ENCODE measurements at places on chromosomes 11 and 22. TPM values are rescaled to one million over a fixed set of nuclear protein-coding genes. Genes with fewer than 3 reads are reported as not detected.

DNA sequence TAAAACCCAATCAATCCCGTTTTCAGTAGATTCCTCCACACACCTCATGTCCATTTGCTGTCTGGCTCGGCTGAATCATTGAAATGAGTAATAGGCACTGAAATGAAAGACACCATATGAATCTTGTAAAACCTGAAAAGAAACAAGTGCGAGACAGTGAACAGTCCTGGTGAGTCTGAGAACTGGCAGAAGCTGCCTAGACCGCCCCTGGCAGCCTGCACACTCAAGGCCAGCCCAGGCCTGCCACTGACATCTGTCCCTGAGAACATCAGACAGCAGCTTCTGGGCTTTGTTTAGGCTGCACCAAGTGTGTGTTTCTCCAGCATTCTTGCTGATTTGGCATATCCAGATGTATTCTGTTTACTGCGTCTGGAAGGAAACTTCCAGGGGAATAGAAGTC lies 44.8 kb downstream of the ENDOD1 start:
- H3K4me1 ChIP-seq, result peaks cover 12% of the 10 kb centered on the region
- H3K27me3 ChIP-seq, result no peaks in the 10 kb centered on the region
- H3K4me3 ChIP-seq, result no peak overlapping the region
- no peaks in the 10 kb centered on the region for H3K36me3 ChIP-seq
- DNase-seq, result no peak

The CASP12 gene
- 1.6 TPM for total RNA-seq

The TIMP3 gene
- 280 TPM for total RNA-seq

DNA sequence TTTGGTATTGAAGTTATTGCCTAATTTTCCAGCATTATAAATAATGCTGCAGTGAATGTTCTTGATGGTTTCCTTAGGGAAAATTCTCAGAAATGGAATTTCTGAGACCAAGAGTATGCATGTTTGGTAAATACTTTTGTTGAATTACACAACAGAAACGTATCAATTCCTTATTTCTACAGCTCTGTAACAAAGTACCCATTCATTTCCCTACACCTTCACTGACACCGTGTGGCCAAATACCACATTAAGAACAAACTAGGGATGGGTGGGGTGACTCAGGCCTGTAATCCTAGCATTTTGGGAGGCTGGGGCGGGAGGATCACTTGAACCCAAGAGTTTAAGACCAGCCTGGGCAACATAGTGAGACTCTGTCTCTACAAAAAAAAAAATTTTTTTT lies 21.8 kb downstream of the MCAM start:
- no peak for DNase-seq
- H3K27ac ChIP-seq, result no peak overlapping the region
- peaks cover 7% of the 10 kb centered on the region for H3K4me1 ChIP-seq
- no peak overlapping the region for H3K4me3 ChIP-seq
- peaks cover 6% of the 10 kb centered on the region for H3K36me3 ChIP-seq

DNA sequence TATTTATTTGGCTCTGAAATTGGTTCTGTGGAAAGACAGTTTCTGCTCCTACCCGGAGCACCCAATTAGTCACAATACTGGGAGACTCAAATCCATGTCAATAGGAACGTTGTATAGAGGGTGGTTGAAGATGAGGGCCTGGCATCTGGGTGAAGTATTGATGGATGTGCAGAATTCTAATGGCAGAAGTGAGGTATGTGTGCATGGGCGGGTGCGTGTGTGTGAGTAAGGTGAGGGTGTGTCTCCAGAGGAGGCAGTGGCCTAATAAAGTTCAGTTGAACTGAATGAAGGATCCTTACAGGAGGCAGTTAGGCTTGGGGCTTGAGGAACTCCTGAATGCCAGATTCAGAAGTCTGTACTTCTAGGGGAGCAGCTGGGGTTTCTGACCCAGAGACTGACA lies 71.8 kb upstream of the B3GAT1 start:
- H3K4me3 ChIP-seq, result no peak overlapping the region
- no peaks in the 10 kb centered on the region for H3K36me3 ChIP-seq
- no peaks in the 10 kb centered on the region for H3K27me3 ChIP-seq
- H3K27ac ChIP-seq, result no peak overlapping the region
- DNase-seq, result no peak

The TAGLN gene
- total RNA-seq, result 124 TPM

DNA sequence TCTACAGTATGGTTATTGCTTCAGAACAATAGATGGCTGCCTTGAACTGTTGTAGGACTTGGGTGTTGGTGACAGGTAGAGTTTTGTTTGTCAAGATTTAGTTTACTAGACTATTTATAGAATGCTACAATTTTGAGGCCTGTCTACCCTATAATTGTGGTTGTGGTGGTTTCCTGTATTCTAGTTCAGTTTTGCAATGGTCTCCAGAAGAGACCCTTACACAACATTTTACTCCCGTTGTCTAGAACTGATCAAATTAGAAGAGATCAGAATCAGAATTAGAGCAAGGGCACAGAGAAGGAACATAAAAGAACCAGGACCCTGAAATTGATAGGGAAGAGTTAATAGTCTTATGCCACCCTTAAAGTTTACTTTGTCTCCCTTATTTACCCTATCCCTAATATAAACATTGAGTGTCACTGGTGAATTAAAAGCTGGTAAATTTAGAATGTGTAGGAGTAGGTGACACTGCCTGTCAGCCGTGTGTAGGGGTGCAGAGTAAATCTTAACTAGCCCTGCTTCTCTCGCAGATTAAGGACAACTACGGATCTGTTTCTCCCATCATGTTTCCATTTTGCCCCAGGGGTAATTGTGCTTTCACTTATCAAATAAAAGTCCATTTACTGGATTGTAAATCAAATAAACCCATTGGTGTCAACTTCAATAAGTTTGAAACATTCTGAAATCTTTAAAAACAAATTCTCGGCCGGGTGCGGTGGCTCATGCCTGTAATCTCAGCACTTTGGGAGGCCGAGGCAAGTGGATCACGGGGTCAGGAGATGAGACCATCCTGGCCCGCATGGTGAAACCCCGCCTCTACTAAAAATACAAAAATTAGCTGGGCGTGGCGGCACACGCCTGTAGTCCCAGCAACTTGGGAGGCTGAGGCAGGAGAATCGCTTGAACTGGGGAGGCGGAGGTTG lies 10.9 kb upstream of the PHLDB1 start:
- H3K27me3 ChIP-seq, result no peaks in the 10 kb centered on the region
- H3K4me3 ChIP-seq, result no peak overlapping the region
- H3K36me3 ChIP-seq, result peaks cover 28% of the 10 kb centered on the region
- H3K4me1 ChIP-seq, result no peaks in the 10 kb centered on the region
- no peak overlapping the region for H3K27ac ChIP-seq

- H3K4me1 ChIP-seq, result no peaks in the 10 kb centered on the region
- no peak overlapping the region for H3K27ac ChIP-seq
- no peak overlapping the region for H3K4me3 ChIP-seq
- H3K27me3 ChIP-seq, result no peaks in the 10 kb centered on the region
- no peak for DNase-seq
Observed at GRCh38 chr11:55503449-55503848, 50.8 kb upstream of the OR4C15 start.

- no peaks in the 10 kb centered on the region for H3K27me3 ChIP-seq
- DNase-seq, result peak; percentile 73
- H3K36me3 ChIP-seq, result no peaks in the 10 kb centered on the region
- peaks cover 47% of the 10 kb centered on the region for H3K4me1 ChIP-seq
- peak overlapping the region; percentile 10 for H3K27ac ChIP-seq
Observed at GRCh38 chr11:77127235-77127911, 673 bp upstream of the MYO7A start.

DNA sequence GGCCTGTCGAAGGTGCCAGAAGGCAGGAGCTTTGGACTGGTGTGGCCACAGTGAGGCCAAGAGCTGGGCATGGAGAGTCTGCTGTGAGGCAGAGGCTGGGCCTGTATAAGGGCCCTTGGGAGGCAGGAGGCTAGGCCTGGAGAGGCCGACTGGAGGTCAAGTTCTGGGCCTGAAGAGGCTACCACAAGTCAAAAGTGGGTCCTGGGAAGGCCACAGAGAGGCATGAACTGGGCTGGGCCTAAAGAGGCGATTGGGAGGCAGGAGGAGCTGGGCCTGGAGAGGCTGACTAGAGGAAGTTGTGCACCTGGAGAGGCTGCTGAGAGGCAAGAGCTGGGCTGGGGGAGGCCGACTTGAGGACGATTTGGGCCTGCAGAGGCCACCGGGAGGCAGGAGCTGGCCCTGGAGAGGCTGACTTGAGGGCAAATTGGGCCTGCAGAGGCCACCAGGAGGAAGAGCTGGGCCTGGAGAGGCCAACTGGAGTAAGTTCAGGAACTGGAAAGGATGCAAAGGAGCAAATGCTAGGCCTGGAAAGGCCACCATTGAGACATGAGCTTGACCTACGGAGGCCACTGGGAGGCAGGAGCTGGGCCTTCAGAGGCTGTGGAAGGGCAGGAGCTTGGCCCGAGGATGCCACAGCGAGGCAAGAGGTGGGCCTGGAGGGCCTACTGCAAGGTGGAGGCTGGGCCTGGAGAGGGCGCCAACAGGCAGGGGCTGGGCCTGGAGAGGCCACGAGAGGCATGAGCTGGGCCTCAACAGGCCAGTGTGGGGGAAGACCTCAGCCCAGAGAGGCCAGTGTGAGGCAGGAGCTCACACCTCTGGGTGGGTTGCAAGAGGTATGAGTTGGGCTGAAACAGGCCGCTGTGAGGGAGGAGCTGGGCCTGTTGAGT lies 39.8 kb downstream of the OR4C45 start:
- H3K27ac ChIP-seq, result no peak overlapping the region
- no peaks in the 10 kb centered on the region for H3K36me3 ChIP-seq
- no peak for DNase-seq
- H3K4me3 ChIP-seq, result no peak overlapping the region
- no peaks in the 10 kb centered on the region for H3K27me3 ChIP-seq

The GRAMD1B gene
- 0.66 TPM for total RNA-seq

DNA sequence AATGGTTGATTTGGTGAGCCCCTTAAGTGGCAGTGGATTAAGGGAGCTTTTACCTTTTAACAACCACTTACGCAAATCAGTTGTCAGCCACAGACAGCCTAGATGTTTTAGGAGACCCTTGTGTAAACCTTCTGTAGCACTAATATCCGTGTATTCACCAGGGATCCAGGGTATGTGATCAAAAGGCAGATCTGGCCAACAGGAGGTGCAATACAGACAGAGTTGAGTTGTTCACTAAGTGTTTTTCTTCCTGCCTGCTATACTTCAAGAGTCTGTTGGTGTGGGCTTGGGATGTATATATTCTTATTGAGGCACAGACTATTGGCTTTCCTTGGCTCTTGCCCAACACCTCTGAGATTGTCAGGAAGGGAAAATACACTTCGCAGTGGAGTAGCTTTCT lies 175.1 kb downstream of the FAT3 start:
- H3K27me3 ChIP-seq, result no peaks in the 10 kb centered on the region
- no peak overlapping the region for H3K4me3 ChIP-seq
- no peaks in the 10 kb centered on the region for H3K36me3 ChIP-seq
- H3K4me1 ChIP-seq, result peaks cover 8% of the 10 kb centered on the region
- no peak for DNase-seq

DNA sequence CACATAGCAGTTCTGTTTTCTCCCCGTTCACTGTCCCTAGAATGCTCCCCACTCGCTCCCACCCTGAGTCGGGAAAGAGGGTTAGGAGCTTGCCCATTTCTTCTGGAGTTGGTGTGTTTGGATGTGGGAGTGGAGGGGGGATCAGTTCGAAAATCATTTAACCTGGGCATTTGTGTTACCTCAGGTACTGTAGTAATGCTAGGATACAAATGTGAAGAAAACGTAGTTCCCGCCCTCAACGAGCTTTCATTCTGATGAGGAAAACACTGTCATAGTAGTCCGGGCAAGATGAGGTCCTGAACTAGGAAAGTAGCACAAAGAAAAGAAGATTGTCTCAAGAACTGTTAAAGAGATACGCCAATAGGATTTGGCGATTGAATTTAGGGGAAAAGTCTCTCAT lies 539 bp downstream of the SDHD start:
- H3K36me3 ChIP-seq, result no peaks in the 10 kb centered on the region
- H3K27me3 ChIP-seq, result no peaks in the 10 kb centered on the region
- DNase-seq, result no peak
- H3K4me1 ChIP-seq, result peaks cover 32% of the 10 kb centered on the region

DNA sequence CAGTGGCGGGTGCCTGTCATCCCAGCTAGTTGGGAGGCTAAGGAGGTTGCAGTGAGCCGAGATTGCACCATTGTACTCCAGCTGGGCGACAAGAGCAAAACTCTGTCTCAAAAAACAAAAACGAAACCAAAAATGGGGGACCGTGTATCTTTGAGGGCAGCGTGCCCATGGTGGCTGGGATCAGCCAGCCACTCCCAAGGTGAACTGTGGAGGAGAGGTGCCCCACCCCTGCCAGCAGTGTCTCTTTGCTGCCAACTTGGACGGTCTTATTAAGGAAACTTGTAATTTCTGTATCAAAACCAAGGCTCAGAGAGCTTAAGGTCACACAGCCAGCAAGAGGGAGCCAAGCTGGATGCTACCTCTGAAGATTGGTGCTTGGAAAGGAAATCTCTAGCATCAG lies 147.7 kb downstream of the CACNA1I start:
- H3K27ac ChIP-seq, result no peak overlapping the region
- no peaks in the 10 kb centered on the region for H3K36me3 ChIP-seq
- no peak for DNase-seq
- H3K27me3 ChIP-seq, result no peaks in the 10 kb centered on the region
- H3K4me3 ChIP-seq, result no peak overlapping the region

The LRRN4CL gene
- total RNA-seq, result 4.6 TPM

- no peak overlapping the region for H3K27ac ChIP-seq
- H3K27me3 ChIP-seq, result no peaks in the 10 kb centered on the region
- H3K4me3 ChIP-seq, result no peak overlapping the region
- no peak for DNase-seq
- no peaks in the 10 kb centered on the region for H3K4me1 ChIP-seq
- H3K36me3 ChIP-seq, result no peaks in the 10 kb centered on the region
Observed at GRCh38 chr22:22366537-22366936, 122.0 kb downstream of the VPREB1 start.

The CSF2RB gene
- 2.0 TPM for total RNA-seq

The MORC2 gene
- 13.5 TPM for total RNA-seq

The INPP5J gene
- total RNA-seq, result 17.8 TPM

The RIBC2 gene
- total RNA-seq, result not detected

DNA sequence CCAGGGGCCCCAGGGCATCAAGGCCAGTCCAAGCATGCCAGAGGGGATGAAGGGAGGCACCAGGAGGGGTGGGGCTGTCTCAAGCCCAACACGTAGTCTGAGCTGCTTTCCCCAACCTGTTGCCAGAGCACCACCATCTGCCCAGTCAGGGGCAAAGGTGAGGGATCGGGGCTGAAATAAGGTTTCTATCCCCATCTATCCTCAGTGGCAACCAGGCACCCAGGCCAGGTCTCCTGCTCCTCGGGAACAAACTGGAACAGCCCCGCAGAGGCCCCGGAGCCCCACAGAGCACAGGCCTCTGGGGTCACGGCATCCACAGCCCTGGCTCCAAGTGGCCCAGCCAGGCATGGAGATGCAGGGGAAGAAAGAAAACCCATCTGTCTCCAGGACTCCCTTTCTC lies 19.3 kb downstream of the STARD10 start:
- peak overlapping the region; percentile 48 for H3K27ac ChIP-seq
- no peaks in the 10 kb centered on the region for H3K27me3 ChIP-seq
- H3K4me3 ChIP-seq, result no peak overlapping the region
- DNase-seq, result no peak
- peaks cover 96% of the 10 kb centered on the region for H3K4me1 ChIP-seq
- no peaks in the 10 kb centered on the region for H3K36me3 ChIP-seq

GRCh38 chr11:3138178-3139085 lies 26.7 kb downstream of the OSBPL5 start:
- H3K4me3 ChIP-seq, result no peak overlapping the region
- no peaks in the 10 kb centered on the region for H3K4me1 ChIP-seq
- H3K27me3 ChIP-seq, result no peaks in the 10 kb centered on the region
- no peaks in the 10 kb centered on the region for H3K36me3 ChIP-seq
- DNase-seq, result no peak
- H3K27ac ChIP-seq, result no peak overlapping the region

GRCh38 chr11:69102732-69103615 lies 52.8 kb upstream of the SMIM38 start:
- no peak for DNase-seq
- H3K27me3 ChIP-seq, result no peaks in the 10 kb centered on the region
- H3K4me1 ChIP-seq, result peaks cover 19% of the 10 kb centered on the region
- no peaks in the 10 kb centered on the region for H3K36me3 ChIP-seq
- H3K27ac ChIP-seq, result no peak overlapping the region
